Stimulated activated CD8-positive, alpha-beta memory T cell treated with anti-CD3 and anti-CD28 coated beads, Interleukin-4, amount 100 ng/mL, for 1 hour (primary cell): ENCODE measurements at places on chromosomes 4 and X.

GRCh38 chr4:13656569-13657405, 29.3 kb upstream of the BOD1L1 start:
- DNase-seq = peak; percentile 39

DNA sequence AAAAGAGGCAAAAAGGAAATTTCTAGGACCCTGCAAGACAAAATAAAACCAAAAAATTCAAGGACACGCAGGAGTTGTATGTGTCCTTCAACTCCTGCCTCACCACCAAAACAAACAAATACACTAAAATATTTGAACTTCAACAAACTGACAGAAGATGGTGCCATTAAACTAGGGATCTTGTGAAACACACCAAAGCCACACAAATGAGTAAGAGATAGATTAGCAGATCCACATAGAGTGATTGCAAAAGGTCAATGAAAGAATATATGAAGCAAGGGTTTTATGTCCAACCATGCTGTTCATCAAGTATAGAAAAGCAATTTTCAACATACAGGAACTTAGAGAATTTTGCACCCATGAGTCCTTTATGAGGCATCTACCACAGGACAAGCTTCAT, 40.1 kb upstream of the SCML1 start:
- no peak for DNase-seq

- DNase-seq = no peak
These were observed 83.9 kb downstream of the POLA1 start for GRCh38 chrX:24777660-24778059.

DNA sequence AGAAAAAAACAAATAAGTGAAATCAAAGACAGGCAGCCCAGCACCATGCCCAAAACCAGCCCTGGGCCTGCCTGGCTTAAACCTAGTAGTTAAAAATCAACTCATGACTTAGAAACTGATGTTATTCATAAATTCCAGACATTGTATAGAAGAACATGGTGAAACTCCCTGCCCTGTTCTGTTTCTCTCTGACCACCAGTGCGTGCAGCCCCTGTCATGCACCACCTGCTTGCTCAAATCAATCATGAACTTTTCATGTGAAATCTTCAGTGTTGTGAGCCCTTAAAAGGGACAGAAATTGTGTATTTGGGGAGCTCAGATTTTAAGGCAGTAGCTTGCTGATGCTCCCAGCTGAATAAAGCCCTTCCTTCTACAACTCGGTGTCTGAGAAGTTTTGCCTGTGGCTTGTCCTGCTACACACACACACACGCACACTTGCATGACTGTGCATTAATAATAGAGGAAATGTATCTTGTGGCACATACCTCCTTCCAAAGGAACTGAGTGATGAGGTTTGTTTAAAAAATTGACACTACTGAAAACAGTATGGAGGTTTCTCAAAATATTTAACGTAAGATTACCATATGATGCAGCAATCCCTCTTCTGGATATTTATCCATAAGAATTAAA, 39.2 kb upstream of the UGT2B7 start:
- DNase-seq = no peak

DNA sequence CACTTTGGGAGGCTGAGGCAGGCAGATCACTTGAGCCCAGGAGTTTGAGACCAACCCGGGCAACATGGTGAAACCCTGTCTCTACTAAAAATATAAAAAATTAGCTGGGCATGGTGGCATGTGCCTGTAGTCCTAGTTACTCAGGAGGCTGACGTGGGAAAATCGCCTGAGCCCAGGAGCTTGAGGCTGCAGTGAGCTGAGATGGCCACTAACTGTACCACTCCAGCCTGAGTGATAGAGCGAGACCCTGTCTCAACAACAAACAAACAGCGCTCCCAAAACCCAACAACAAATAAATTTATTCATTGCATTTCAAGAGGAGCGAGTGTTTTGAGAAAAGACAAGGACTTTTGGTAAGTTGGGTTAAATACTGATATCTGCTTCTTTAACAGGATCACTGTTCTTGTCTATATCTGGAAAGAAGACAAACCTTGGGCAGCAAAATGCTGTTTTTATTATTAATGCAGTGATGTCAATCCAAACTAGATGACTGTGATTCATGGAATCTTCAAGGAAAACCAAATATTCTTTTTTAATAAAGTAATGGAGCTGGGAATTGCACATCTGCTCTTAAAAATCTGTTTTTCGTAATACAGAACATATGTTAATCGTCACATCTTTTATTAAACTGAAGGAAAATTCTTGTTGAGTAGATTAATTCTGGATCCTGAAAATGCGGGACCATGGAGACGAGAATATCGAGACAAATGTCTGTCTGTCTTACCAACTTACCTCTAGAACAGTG, 90.8 kb upstream of the LIMCH1 start:
- DNase-seq = no peak

- DNase-seq = no peak
These were observed 135.1 kb downstream of the SCLT1 start for GRCh38 chr4:128958194-128958593.

- no peak for DNase-seq
These were observed 27.6 kb downstream of the GUCY1A1 start for GRCh38 chr4:155694100-155694785.

GRCh38 chr4:184433258-184433892, 41.0 kb downstream of the IRF2 start:
- no peak for DNase-seq

DNA sequence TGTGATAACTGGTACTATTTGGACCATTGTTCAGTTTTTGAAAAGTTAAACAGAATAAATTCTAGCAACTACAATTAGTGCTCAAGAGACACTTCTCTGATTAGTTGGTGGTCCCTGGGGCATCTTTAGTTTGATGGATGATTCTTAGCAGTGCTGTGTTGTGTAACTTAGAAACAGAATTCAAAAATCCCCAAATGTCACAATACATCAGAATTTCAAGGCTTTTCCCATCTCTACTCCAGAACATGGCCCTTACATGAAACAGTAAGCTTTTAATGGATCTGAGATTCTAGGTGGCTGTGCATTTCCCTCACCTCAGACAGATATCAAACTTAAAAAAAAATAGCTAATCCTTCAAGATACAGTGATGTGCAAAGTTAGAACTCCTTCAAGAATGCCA, 104.4 kb upstream of the CXCL13 start:
- no peak for DNase-seq
